PC-9 (cell line): ENCODE measurements at places on chromosomes 12 and 14. TPM values are rescaled to one million over a fixed set of nuclear protein-coding genes. Genes with fewer than 3 reads are reported as not detected.

DNA sequence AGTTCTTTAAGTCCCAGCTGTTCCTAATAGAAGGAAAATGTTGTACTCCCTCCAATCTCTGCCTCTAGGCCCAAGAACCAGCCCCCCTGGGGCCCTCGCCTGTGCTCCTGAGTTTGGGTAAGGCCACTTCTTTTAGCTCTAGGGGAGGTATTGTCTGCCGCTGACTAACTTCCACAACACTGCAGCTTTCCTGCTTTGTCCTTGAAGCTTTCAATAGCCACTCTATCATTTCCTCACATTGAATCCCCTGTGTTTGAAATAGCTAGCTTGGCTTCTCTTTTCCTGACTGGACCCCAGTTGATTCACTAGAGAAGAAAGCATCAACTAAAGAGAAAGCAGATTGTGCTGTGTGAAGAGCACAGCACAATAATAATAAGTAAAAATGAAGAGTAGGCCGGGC lies 28.8 kb downstream of the KRT80 start:
- DNase-seq: no peak

GRCh38 chr14:32821964-32822653 lies 116.6 kb upstream of the NPAS3 start:
- DNase-seq: no peak

Gene HOXC5
- total RNA-seq: 0.61 and 1.8 TPM in 2 replicates

DNA sequence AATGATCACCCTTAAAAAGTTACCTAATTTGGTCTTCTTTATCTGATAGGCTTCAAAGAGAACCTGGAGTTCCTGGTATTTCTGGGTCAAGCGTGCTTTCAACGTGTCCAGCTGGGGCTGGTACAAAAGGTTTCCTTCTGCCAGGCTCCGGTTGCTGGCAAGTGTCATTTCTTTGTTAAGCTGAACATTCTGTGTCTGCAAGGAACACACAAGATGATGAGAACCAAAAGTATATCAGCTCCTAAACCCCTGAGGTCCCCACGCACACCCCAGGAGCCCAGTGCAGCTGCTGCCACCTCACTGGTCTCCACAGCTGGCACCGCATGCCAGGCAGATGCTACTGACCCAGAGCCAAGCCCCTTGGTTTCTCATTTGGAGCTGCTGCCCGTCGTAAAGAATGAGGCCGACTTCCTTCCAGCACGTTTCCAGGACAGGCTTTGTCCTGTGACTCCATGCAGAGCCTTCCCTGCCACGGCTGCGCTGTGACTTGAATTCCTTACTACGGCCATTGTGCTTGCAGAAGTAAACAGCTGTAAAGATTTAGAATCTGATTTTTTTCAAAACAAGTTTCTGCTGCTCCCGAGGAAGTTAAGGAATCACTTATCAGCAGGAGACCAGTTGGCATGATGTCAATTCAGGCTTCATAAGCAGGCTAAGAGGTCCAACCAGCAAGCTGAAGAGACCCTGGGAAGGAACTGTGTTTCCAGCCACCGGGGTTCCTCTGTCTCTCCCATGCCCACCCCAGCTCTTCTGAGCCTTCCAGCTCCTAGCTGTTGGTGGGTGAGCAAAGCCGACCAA lies 24.9 kb downstream of the VPS37B start:
- no peak for DNase-seq

DNA sequence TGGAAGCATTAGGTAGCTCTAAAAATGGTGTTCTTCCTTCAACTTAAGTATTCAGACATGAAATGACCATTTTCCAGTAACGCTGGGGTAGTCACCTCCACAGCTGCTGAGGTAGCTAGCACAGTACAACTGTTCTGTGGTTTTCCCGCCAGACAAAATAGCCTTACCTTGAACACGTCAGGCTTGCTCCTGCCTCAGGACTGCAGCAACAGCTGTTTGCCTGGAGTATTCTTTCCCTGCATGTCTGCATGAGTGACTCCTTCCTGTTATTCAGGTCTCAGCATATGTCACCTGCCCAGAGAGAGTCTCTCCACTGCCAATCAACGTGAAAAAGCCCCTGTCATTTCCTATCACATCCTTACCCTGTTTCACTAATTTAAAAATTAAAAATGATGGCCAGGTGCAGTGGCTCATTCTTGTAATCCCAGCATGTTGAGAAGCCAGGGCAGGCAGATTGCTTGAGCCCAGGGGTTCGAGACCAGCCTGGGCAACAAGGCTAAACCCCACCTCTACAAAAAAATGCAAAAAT lies 37.9 kb downstream of the WDR89 start:
- DNase-seq: no peak

DNA sequence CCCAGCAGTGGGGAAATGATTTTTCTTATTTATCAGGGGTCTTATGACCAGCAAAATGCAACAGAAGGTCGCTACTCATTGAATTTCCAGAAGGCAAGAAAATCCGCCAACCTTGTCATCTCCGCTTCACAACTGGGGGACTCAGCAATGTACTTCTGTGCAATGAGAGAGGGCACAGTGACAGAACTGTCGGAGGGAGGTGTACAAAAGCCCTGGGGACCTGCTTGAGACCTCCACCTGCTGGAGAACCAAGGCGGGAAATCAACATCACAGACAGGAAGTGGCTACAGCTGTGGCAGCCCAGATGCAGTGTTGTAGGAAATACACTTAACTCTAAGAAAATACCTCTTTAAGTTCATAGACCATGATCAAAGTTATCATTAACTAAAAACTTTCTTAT lies 250.9 kb upstream of the OR4E1 start:
- DNase-seq: no peak

DNA sequence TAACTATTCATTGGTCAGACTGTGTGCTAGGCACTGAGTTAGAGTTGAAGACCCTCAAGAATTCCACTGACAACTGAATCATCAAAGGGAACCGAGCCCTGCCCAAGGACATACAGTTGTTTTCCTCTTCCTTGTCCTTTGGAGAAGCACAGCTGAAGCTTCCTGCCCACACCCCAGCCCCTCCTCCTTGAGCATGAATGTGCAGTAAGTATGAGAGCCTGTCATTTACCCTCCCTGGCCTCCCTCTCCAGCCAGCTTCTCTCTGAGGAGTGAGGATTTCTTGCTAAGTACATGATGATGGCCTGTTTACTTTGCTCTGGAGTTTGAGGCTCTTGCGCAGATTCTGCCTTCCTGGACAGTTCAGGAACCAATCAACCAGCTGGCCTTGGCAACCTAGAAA lies 235.2 kb downstream of the CACNA1C start:
- DNase-seq: no peak

Gene NAV3
- 4.2 and 13.6 TPM in 2 replicates for total RNA-seq

- DNase-seq: no peak
These were observed 495 bp downstream of the TMEM121 start for GRCh38 chr14:105526776-105527380.

GRCh38 chr12:105245291-105245690 lies 9.3 kb upstream of the APPL2 start:
- no peak for DNase-seq

DNA sequence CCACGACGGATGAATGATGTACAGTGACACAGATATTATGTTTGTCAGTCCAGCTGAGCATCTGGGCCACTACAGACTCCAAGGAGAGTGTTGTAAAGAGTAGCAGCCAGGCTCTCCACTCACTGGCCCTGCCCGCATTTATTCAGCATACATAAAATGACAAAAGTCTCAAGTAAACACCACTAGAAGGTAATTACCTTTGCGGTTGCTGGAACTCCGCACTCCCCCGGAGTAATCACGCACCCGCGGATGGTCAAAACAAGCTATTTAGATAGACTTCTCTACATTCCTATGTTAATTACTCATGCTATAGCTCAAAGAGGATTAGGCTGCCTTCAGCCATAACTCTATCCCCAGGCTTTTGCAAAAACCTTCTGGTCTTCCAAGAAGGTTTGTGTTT lies 18.8 kb upstream of the STRAP start:
- no peak for DNase-seq

Gene CD163
- not detected in 2 replicates for total RNA-seq

DNA sequence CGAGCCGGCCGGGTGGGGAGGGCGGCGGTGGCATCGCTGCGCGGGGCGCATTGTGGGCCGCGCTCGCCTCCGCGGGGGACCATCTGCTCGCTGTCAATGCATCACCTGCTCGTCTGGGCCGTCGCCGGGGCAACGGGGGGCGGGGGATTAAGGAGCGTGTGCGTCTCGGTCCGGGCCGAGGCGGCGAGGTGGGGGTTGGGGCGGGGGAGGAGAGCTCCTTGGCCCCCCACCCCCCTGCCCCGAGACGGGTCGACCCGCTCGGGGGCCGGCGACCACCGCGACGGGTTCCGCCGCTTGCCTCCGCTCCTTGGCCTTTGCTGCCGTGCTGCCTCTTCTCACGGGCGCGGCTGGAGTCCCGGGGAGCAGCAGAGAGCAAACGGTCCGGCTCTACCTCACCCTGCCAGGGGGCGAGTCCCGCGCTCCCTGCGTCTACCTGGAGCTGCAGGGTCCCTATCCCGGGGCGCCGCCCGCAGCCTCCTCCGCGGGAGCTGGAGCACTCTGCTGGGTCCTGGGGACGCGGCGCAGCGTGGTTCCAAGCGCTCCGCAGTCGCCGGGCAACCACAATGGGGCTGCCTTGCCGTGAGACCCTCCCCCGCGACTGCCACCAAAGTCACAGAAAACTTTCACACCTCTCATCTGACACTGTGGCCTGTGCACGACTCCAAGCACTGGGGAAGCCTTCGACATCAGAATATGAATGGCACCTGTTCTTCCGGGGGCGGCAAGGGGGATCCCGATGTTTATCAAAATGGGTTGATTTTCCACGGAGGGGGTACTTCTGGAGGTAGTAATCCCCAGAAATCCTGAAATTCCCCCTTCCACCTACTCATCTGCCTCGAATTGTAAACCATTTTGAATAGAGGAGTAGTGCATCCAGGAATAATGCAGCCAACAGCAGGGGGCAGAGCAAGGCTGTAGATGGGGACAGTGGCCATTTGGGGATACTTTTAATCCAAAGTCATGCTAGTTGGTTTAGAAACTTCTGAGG lies at the start of gene C12orf42:
Gene C12orf42, minus strand, starts transcription at position 500 of the 988 bp plus-strand sequence. CDS start 17,542 bp downstream, outside the sequence.
- no peak for DNase-seq

GRCh38 chr14:70995671-70996070 lies 88.4 kb downstream of the PCNX1 start:
- no peak for DNase-seq
